Stimulated activated naive CD8-positive, alpha-beta T cell treated with anti-CD3 and anti-CD28 coated beads, Interleukin-15, Interleukin-2, amounts not matched to agents 100 U/mL and 50 U/mL, for 24 hours (primary cell): ENCODE measurements at places on chromosomes 3 and 15.
A peak's percentile ranks its signal among the peaks of the same experiment; 100 is the strongest.

DNA sequence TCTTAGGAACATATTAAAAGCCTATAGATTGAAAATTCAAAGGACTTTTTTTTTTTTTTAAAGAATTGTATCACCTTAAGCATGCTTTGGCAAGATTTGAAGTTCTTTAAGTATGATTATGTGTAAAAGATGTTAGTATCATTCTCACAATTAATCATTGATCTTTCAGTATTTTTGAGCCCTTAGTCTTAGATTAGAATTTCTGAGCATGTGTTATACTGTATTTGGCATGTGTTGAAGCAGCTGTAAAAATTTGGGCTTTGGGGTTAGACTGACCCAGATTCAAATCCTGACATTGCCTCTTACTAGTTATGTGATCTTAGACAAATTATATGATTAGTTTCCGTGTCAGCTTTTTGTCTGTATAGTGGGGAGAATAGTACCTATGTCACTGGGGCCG lies 6.3 kb downstream of the OXSR1 start:
- no peak for DNase-seq

GRCh38 chr3:169058681-169059080 lies 604.8 kb downstream of the MECOM start:
- no peak for DNase-seq

DNA sequence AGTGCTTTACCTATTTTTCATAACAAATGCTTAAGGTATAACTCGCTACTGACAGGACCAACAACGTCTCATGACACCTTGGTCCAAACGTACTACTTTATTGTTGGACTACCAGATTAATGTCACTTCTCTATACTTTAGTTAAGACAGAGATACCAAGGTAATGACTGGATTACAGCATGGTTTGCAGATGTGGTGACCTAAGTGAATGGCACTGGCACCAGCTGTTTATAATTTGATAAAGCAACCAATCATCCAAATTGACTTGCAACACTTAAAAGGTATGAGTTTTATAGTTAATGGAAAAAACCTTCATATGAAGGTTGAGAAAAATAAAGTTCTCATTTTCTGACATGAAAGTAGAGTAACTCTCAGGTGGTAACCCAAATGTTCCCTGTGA lies 209.0 kb downstream of the NEK10 start:
- DNase-seq, result no peak

DNA sequence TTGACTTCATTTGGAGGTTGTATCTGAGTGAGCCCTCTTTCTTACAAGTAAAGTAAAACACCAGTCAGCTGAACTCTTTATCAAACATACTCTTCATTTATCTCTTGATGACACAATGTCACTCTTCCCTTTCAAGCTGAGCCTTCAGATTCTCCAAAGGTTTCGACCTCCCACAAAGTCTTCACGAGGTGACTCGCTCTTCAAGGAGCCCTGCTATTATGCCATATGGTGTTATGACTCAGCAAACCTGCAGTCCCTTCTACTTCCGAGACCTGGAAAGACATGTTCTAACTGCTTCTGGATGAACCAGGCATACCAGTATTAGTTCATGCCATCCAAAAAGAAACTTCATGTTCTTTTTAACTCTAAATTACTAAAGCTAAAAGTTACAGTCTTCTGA lies 23.1 kb downstream of the AADAC start:
- DNase-seq, result no peak

GRCh38 chr3:35198857-35199256 lies 440.5 kb upstream of the ARPP21 start:
- no peak for DNase-seq

DNA sequence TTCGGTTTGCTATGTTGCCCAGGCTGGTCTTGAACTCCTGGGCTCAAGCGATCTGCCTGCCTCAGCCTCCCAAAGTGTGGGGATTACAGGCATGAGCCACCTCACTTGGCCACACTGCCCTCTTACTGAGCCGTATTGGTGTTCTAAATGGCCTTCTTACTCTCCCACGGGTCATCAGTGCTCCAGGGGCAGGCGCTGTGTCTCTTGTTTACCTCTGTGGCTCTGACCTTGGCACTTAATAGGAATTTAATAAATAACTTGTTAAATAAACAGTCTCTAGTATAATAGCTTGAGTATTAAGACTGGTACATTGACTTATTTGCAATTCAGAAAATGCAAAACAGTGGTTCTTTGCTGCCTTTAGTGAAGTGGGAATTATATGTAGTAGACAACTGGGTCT lies 13.7 kb downstream of the FLNB start:
- DNase-seq, result no peak

- DNase-seq, result no peak
Measured at GRCh38 chr15:64807751-64808222, 17.7 kb downstream of the PIF1 start.

DNA sequence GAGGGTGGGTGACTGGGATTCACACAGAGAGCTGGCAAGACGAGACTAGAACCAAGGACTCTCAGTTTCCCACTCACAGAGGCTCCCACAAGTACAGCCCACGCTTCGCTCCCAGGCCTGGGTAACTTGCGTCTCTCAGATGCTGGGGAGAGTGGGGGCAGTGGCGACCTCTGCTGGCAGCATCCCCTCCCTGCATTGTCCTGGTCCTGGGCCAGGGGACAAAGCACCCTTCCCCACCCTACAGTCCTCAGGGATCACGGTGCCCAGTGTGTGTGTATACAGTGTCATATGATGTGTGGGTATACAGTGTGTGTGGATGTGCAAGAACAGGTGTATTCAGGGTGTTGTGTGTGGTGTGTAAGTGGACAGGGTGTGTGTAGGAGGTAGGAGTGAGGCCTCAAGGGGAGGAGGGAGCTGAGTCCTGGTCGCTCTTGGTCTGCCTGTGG lies 12.8 kb downstream of the VILL start:
- DNase-seq, result peak; percentile 71

DNA sequence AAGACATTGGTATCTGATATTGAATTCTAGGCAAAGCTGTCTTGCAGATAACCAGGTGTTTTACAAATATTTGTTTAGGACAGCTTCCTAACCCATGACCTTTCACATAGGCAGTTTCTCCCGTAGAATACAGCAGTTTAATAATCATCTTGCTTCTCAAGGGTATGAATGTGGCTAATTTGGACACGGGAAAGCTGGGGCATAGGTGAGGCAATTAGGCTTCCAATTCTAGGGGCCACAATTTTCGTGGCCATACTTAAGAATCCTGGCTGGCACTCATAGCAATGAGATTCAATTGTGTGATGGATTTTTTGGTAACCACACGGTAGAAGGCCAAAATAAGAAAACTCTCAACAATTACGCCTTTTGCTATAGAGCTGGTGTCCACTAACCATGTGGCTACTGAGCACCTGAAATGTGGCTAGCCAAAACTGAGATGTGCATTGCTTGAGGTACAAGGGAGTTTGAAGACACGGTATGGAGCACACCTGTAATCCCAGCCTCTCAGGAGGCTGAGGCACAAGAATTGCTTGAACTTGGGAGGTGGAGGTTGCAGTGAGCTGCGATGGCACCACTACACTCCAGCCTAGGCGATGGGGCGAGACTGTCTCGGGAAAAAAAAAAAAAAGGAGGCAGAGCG lies 34.4 kb downstream of the TFRC start:
- DNase-seq, result no peak
